ENCODE measurements at places on chromosomes 13 and 19.

GRCh38 chr19:58060231-58060630 lies 1.1 kb downstream of the ZNF135 start:
- no peak for DNase-seq

DNA sequence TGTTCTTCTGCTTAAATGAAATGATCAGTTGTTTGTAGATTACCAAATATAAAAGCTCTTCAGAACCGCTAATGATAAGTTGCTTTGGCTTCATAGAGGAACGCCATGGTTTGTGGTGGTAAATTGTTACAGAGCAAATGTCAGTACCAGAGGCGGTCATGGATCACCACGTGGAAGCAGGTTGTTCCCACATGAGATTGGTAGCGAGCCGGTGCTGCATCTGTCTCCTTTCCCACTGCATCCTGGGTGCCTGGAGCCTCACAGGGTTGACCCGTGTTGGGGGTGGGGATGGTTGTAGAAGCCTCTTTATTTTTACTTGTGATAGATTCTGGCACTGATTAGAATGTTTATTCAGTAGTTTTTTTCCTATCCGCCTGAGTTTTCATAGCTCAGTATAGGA lies 14.7 kb downstream of the GARRE1 start:
- no peak for DNase-seq

DNA sequence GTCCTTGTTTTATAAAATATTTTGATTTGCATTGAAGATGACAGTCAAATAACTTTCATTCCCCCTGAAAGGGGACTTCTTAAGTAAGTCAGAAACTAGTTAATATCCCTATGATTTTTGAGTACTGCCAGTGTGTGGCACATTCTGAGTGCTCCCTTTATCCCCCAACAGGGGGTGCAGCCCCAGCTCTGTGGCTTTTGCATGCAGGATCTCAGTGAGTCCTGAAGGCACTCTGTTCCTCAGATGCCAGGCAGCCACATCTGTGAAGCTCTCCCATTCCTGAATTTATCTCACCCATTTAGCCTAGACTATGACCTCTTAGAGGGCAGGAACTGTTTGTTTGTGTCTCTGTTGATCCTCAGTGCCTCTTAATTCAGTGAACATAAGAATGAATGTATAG lies 123.1 kb downstream of the CDK8 start:
- DNase-seq, result no peak

- no peak for DNase-seq
These were observed 378.5 kb downstream of the FGF9 start for GRCh38 chr13:22049384-22049783.

DNA sequence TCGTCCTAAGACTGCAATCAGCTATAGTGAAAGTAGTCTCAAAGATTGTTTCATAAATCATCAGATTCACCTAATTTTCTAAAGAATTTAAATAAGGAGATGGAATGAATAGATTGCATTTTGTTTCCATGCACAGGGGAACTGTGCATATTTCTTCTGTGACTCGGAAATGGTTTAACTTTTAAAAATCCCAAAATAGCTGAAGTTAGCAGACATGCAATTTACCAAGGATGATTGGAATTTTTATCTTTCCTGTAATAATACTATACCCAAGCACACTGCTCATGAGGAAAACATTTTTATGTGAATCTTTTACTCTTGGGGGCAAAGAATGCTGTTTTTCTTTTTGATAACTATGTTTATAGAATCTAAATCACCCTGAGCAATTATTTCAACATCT lies 15.0 kb upstream of the LMO7 start:
- no peak for DNase-seq

DNA sequence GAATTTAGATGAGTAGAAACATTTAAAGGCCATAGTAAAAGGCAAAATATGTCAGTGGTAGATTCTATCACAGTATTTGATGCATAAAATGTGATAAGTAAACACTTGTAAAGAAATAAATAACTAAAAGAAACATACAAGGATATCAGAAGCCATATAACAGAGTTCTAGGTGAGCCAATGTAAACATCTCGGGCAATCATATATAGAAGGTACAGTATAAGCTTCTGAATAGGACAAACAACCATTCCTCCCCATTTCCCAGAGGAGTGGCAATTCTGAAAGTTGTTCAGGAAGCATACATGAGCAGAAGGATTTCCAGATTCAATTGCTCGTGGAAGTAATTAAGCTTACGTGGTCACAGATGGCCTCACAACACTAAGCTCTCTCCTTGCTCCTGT lies 267.3 kb downstream of the LHFPL6 start:
- DNase-seq, result no peak

DNA sequence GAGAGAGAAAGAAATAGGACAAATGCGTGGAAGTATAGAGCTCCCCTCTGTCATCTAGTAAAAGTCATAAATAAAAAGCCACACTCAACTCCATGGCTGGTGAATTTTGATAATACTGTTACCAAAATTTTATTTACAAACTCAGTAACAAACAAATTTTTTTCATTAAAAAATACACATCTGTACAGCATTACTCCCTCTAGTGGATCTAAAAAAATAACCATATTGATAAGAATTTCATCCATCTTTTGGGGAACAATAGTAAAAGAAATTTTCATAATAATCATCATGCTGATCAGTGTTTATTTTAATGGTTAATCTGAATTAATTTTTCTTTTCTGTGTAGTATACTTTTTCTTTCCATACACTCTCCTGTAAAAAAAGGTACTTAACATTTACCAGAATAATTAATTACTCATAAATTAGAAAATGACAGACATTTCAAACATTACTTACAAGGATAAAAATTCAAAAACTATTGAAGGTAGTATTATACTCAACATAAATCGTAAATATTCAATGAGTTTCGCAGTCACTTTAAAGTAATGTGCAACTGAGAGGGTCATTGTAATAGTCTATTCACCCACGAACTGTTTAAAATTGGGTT lies 173.5 kb upstream of the LSM14A start:
- DNase-seq, result no peak

GRCh38 chr13:106917024-106917571 lies 349.2 kb upstream of the ARGLU1 start:
- DNase-seq, result no peak
